ENCODE measurements at places on chromosomes 16 and 17.

DNA sequence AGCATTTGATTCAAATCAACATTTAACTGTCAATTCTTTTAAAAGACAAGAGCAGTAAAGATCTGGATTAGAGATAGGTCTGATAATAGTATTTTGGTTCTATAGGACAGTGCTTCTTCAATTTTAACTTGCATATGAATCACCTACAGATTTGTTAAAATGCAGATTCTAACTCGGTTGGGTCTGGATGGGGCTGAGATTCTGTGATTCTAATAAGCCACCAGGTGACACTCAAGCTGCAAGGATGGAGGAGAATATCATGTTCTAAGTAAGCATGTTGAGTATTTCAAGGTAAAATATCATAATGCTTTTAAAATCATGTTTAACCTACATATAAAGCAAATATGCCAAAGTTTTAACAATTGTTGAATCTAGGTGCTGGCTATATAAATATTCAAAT is 15.8 kb downstream of the TSPOAP1 start:
- DNase-seq, result no peak

DNA sequence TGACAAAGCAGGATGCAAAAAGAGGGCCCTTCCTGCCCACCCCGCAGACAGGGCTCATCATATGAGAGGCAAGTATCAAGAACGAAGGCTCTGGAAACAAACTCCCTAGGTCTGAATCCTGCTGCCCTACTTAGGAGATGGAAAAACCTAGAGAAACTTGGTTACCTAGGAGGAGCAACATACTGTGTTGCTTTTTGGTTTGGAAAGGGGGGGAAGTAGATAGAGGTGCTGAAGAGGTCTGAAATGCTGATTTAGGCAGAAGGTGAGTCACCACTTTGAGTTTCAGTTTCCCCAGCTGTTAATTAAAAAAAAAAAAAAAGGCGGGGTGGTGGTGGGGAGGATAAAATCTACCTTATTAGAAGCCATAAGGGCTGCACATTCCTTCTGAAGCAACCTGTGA is 1.5 kb downstream of the N4BP1 start:
- DNase-seq, result peak; percentile 38

DNA sequence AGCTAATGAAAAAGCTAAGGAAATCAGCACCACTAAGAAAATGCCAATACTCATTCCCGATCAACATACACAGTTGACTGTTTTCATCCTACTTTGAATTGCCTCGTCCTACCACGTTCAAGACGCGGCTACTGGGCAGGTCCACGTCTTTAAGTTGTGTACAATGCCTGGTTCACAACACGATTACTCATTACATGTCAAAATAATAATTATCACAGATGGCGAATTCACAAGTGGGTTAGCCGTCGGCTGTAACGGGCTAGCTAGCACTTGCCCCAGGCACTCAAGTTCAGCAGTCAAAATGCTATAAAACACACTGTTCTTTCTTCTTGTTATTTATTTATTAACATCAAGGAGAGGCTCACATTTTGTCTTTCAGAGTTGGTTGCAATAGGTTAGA is 124.2 kb downstream of the ZFHX3 start:
- DNase-seq, result no peak

GRCh38 chr17:39996800-39997199 is 16.2 kb downstream of the PSMD3 start:
- DNase-seq, result no peak

GRCh38 chr17:57723427-57724025 is 21.6 kb downstream of the CCDC182 start:
- no peak for DNase-seq

- DNase-seq, result no peak
Measured at GRCh38 chr16:19011169-19011731, 27.5 kb downstream of the TMC7 start.

- no peak for DNase-seq
Measured at GRCh38 chr17:57388131-57388725, 131.9 kb downstream of the MSI2 start.

GRCh38 chr16:86232496-86232895 is 277.8 kb upstream of the FOXF1 start:
- no peak for DNase-seq

GRCh38 chr17:10102817-10103216 is 95.6 kb downstream of the GAS7 start:
- no peak for DNase-seq

GRCh38 chr16:29849505-29849904 is 13.5 kb downstream of the CDIPT start:
- no peak for DNase-seq

GRCh38 chr17:32283745-32284201 is 18.1 kb downstream of the RHBDL3 start:
- no peak for DNase-seq

DNA sequence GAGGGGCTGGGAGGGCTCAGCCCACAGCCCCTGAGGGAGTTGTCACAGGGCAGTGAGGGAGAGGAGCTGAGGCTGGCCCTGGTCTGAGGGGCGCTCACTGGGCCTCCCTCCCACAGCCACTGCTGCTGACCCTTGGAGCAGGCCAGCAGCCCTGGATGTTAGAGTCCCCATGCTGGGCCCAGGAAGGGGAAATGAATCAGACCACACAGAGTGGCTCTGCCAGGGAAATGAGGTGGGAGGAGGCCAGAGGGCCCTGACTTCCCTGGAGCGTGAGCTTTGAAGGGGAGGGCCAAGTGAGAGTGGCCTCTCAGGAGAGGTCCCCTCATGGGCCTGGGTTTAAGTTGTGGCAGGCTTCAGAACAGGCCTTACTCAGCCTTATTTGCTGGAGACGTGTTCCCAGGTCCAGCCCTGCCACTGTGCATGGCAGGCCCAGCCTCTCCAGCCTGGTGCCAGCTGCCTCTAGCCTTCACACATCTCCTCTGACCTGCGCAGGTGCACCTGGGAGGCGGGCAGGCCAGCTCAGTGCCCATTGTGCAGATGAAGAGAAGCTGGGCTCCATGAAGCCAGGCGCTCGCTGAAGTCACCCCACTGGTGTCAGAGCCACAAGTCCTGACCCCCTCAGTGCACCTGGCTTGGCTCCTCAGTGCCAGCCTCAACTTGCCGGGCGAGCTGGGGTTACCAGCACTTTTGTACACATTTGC is 15.4 kb downstream of the GPT2 start:
- DNase-seq, result no peak

- DNase-seq, result no peak
Measured at GRCh38 chr17:67461228-67461780, 84.2 kb downstream of the PITPNC1 start.

GRCh38 chr17:42618442-42619150 is 9.1 kb downstream of the TUBG1 start:
- DNase-seq, result no peak

GRCh38 chr16:70526403-70526802 is 2.8 kb downstream of the SF3B3 start:
- no peak for DNase-seq

DNA sequence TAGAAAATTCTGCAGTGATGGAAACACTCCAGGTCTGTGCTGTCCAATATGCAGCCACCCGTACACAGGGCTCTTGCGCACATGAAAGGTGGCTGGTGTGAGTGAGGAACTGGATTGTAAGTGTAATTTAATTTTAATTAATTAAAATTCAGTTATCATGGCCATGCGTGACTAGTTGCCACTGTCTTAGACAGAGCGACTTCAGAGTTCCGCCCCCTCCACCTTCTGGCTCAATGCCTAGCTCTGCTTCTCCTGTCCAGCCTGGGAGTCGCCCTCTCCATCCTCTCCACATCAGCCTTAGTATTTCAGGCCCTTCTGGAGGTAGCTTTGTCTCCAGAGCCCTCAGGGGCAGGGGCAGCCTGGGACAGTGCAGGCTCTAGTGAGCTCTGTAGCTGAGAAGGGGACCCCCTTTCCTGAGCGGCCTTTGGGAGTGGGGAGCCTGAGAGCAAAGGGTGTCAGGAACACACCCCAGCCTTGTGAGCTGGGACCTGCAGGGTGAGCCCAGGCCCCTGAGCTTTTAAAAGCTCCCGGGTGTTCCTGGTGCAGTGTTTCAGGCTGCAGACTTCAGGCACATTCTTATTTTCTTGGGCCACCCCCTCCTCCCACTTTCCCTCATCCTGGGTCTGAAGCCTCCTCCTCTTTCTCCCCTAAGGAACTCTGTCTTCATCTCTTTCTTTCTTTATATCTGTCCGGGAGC is 99.4 kb downstream of the IRF8 start:
- no peak for DNase-seq

GRCh38 chr17:1045456-1045855 is 48.5 kb downstream of the TIMM22 start:
- DNase-seq, result no peak

- DNase-seq, result no peak
Measured at GRCh38 chr16:57946181-57946801, 24.6 kb downstream of the CNGB1 start.

GRCh38 chr17:48995974-48996721 is 1.0 kb upstream of the IGF2BP1 start:
- peak; percentile 25 for DNase-seq

- DNase-seq, result peak; percentile 69
Measured at GRCh38 chr16:22191532-22192260, 14.4 kb upstream of the EEF2K start.

- DNase-seq, result no peak
Measured at GRCh38 chr16:60091529-60091928, 1357.4 kb upstream of the GOT2 start.

DNA sequence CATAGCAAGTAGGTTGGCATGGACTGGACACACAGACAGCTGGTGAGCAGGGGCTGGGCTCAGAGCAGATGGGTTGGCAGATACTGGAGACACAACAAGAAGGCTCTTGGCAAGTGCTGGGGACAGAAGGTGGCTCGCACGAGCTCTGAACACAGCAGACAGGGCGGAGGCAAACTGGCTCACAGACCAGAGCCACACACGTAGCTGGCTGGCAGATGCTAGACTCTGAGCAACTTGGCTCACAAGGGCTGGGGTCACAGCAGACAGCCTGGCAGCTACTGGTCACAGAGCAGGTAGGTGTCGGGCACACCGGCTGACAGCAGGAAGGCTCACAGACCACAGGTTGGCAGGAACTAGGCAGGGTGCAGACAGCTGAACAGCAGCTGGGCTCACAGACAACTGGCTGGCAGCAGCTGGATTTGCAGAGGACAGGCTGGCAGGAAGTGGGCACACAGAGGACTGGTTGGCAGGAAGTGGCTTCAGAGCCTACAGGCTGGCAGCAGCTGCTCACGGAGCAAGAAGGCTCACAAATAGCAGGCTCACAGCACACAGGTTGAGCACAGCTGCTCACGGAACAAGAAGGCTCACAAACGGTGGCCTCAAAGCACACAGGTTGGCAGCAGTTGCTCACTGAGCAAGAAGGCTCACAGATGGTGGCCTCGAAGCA is 725 bp downstream of the KRTAP16-1 start:
- peak; percentile 95 for DNase-seq

DNA sequence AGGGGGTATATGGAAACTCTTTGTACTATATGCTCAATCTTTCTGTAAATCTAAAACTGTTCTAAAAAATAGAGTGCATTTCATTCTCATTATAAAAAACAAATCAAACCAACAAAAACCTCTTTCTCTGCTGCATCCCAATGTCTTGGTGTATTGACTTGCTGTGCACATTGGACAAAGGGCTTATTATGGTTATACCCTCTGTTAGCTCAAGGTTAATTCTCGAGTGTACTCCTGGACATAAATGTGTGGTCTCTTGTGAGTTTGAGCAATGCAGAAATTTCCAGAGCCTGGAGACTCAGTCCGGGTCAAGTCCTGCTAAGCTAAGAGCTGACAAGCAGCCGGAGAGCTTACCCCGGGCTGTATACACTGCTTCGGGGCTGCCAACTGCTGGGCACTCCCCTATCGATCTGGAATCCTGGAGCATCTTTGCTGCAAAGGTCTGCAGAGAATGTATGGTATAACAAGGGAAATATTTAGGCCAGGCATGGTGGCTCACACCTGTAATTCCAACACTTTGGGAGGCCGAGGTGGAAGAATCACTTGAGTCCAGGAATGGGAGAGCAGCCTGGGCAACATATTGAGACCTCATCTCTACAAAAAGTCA is 66.2 kb upstream of the BRD7 start:
- DNase-seq, result no peak

- no peak for DNase-seq
Measured at GRCh38 chr17:49691086-49691676, 13.3 kb upstream of the SPOP start.

GRCh38 chr16:6929868-6930267 is 402.8 kb upstream of the RBFOX1 start:
- DNase-seq, result no peak

- no peak for DNase-seq
Measured at GRCh38 chr16:21239646-21240045, 6.1 kb downstream of the ANKS4B start.

DNA sequence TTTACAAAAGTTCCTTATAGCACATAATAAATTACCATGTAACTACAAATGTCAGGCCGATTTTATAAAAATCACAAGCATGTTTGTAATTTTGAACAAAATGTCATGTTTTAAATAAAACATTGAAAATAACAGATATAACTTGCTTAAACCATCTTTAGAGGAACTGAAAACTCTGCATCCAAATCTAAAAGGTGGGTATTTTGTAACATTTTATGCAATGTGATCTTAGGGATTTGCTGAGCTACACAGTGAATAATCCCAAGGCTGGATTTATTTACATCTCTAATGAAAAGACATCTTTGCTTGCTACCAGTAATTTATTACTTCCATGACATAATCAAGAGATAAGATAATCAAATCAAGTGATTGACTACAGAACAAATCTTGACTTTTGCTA is 47.5 kb downstream of the N4BP1 start:
- DNase-seq, result no peak

DNA sequence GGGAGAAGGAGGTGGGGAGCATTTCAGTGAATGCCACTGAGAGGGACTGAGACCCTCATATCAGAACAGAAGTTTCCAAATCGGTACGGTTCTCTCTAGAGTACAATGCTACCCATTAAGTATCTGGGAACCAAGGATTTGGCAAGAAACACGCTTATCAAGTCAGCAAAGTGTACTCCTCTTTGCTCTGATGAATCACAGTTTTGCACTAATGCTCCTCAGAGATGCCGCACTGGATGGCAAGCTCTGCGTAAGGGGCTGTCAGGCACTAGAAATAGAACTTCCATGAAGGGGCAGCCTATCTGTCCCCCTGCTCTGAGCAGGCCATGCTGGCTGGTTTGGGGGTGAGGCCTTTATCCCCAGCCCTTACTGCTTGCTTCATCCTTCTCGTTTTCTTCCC is 4.8 kb upstream of the ABCC12 start:
- no peak for DNase-seq

GRCh38 chr17:27751622-27752490 is 48.5 kb downstream of the NOS2 start:
- DNase-seq, result no peak

DNA sequence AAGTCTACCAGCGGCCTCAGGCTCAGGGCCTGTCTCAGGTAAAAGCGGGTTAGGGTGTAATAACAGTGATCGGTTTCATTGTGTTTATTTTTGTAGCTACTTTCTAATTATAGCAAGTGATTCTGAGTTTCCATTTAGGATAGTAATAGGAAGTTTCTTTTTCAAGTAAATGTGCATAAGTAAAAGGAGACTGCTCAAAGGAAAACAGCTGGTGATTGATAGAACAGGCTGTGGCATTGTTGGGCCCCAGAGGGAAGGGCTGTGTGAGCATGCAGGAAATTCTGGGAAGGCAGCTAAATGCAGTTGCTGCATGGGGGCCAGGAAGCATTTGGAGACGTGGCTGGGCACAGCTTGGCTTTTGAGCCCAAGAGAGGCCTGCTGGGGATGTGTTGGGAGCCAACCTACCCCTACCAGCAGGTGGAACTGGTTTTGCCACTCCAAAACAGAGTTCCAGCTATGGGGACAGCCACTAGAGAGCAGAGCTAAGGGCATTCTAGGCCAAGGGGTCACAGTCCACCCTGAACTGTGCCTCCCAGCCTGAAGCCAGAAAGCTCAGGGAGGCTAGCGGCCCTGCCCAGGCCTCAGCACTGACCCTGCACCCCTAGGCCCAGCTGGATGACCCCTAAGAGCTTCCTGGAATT is 12.6 kb downstream of the SNX20 start:
- DNase-seq, result no peak

Data from CD8-positive, alpha-beta T cell (primary cell).